ENCODE measurements at places on chromosomes 7 and 10.

- no peak for DNase-seq
Observed at GRCh38 chr7:130270947-130271800, 4.5 kb downstream of the CPA2 start.

- no peak for DNase-seq
Observed at GRCh38 chr7:87322912-87323311, 22.6 kb upstream of the CROT start.

DNA sequence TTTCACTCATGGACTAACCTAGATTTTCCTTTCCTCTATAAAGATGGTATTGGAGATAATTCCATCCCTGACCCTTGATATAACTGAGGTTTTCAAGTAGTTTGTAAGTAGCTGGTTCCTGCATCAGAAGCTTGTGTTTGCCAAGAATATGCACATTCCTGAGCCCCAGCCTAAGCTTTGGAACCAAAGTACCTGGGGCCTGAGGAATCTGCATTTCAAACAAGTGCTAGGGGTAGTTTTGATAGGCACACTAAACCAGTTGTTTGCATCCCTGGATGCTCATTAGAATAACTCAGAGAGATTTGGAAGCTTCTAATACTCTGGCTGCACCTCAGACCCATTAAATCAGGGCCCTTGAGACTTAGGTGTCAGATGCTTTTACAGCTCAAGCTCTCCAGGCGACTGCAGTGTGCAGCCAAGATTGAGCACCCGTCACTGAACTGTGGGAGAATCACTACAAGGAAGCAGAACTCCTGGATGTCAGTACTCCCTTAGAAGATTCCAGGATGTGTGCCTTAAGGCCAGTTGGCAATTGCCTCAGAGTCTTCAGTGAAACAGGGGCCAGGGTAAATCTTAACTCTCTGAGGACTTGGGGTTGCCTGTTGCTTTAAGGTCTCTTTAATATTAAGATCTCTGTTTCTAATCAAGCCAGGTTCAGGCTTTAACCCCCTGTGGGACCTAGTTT lies 565.0 kb downstream of the REEP3 start:
- DNase-seq: no peak

- no peak for DNase-seq
Observed at GRCh38 chr10:100717166-100717565, 28.2 kb upstream of the PAX2 start.

DNA sequence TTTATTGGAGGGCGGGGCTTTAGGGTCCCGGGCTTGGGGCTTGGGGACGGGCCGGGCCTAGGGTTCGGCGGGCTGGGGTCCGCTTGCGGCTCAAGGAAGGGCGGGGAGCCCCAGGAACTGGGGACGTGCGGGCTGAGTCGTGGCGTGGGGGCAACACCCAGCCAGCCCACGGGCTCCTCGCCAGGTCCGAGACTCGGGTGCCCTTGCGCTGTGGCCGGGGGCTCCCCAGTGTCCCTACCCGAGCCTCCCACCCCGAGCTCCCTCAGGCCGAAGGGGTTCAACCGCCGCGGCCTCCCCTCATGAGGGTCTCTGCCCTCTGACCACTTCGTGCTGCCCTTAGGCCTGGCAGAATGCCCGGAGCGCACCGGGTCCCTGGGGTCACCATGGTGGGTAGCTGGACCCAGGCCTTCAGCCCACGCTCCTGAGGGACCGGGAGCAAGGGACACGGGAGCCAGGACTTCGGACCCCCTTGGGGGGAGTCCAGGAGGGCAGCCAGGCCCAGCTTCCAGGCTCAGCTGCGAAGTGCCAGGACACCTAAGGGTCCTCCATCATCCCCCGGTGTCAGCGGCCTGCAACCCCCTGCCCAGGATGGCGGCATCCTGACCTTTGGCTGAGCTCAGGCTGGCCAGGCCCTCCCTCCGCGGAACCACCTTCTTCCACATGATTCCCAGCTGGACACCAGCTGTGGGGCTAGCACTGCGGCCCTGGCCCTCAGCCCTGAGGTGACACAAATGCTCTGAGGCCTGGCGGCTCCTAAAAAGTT lies 524 bp upstream of the FUOM start:
- no peak for DNase-seq

DNA sequence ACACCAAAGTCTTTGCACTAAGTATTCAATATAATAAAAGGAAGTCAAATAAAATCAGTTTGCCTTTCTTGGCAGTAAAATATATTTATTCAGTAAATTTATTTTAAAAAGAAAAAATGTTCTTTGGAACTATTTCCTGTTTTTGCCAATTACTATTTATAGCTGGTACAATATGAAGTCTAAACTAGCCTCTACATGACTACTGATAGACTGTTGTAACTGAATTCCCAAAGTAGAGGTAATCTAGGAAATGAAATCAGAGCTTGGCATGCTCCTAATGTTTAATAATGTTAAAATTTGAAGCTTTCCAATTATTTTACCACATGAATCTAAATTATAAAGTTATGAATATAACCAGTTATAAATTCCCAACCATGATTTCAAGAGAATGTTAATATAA lies 385.5 kb downstream of the SEMA3D start:
- no peak for DNase-seq

DNA sequence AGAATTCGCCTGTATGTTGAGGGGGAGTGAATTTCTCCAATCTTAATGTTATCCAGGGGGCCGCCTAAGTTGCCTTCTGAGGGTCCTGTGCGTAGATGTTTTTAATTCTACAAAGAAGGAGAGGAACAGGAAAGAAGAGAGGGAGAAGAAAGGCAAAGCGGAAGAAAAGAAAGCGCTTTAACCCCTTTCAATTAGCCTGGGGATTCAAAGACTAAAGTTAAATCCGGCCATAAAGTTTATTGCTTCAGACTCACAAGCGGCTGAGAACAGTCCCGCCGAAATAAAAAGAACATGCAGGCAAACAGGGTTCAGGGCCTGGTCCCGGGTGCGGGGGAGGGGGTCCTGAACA lies 4.5 kb downstream of the HOXA5 start:
- no peak for DNase-seq

DNA sequence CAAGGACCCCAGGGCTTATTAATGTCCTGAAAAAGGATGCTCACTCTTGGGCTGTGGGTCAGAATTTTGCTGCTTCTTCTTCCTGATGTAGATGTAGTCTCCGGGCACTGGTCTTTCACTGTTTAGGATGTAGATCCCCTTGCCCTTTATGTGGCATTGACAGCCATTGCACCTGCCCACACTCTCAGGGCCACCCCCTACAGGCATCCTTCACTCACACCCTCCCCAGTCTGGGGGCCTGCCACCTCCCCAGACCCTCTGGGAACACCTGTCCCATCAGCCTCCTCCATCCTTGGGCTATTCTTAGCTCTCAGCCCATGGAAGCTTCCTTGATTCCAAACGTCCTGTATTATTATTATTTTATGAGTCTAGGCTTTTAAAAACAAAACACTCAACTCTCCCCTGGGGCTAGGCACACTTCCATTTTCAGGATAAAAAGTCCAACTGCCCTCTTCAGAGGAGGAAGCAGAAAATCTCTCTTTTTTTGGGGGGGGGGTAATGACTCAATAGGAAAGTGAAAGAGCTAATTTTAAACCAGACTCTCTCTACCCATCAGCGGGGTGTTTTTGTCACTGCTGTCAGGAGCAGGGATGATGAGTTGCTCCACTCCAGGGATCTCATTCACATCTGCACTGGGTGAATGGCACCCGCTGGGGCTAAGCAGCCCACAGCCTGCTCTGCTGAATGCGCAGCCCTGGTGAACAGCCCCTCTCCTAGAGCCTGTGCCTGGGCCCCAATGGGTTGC lies 11.5 kb upstream of the KLRG2 start:
- no peak for DNase-seq

DNA sequence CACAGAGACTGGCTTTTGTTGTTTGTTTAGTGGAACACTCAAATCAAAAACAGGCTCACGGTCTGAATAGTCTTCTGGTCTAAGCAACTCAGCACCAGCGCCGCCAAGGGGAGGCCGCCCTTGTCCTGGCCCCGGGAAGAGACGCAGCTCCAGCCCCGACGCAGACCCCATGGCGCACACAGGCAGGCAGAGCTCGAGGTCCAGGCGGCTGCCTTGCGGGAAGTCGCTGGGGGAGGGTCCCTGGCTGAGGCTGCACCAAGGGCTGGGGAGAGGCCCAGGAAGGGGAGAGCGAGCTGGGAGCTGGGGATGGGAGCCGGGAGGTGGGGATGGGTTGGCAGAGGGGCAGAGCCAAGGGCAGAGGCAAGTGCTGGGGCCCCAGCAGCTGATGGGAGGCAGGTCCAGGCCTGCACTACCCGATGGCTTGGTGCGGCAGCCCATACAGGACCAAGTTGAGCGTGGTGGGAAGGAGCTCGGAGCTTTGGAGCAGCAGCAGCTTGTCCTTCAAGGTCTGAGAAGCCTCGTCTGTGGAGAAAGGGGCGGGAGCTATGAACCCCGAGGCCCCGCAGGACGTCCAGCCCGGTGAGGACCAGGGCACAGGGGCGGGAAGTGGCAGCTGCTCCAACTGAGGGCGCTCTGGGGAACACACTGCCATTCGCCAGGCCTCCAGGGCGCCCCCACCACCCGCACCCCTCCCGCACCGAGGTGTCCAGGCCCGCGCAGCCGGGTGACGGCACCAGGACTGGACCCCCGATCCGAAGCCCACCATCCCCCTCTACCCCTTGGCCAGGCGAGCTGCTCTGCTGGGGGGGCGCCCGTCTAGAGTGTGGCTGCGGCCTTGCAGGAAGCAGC lies 22.7 kb upstream of the NKX6-2 start:
- DNase-seq: no peak

GRCh38 chr7:92763636-92764423 lies 72.5 kb downstream of the CDK6 start:
- no peak for DNase-seq

- DNase-seq: no peak
Observed at GRCh38 chr7:16741676-16742075, 11.9 kb upstream of the TSPAN13 start.

- no peak for DNase-seq
Observed at GRCh38 chr7:116614499-116615262, 57.3 kb upstream of the MET start.

DNA sequence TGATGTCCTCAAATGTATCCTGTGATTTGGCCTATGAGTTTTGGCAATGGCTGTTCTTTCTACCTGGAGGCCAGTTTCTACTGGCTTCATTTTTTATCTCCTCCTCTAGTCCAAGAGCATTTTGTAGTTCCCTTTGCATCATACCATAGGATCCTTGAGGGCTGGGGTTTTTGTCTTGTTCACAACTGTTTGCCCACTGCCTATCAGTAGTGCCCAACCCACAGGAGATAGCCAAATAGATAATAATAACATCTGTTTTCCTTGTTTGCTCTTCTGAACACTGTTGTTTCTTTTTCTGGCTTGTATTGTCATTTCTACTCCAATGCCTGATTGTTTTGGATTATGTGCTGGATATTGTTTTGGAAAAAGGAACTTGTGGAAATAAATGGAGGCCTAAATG lies 3.4 kb downstream of the CDK1 start:
- no peak for DNase-seq
